HCT116 (cell line): ENCODE measurements at places on chromosomes 1 and 21. TPM values are rescaled to one million over a fixed set of nuclear protein-coding genes. Genes with fewer than 3 reads are reported as not detected.

The RPS6KC1 gene
- total RNA-seq = 15.9 TPM

The CACNA1S gene
- not detected for total RNA-seq

The LRRC42 gene
- total RNA-seq = 62.5 TPM

The TMEM125 gene
- total RNA-seq = 13.9 TPM

- no peaks in the 10 kb centered on the region for H3K36me3 ChIP-seq
- DNase-seq = no peak
- no peak overlapping the region for H3K4me3 ChIP-seq
- H3K4me1 ChIP-seq = no peaks in the 10 kb centered on the region
- H3K27me3 ChIP-seq = peaks cover 9% of the 10 kb centered on the region
These were observed 156.3 kb downstream of the PAPPA2 start for GRCh38 chr1:176619261-176619660.

- H3K4me3 ChIP-seq = no peak overlapping the region
- no peak overlapping the region for H3K27ac ChIP-seq
- no peaks in the 10 kb centered on the region for H3K36me3 ChIP-seq
These were observed 52.2 kb upstream of the CNN3 start for GRCh38 chr1:94979131-94979530.

DNA sequence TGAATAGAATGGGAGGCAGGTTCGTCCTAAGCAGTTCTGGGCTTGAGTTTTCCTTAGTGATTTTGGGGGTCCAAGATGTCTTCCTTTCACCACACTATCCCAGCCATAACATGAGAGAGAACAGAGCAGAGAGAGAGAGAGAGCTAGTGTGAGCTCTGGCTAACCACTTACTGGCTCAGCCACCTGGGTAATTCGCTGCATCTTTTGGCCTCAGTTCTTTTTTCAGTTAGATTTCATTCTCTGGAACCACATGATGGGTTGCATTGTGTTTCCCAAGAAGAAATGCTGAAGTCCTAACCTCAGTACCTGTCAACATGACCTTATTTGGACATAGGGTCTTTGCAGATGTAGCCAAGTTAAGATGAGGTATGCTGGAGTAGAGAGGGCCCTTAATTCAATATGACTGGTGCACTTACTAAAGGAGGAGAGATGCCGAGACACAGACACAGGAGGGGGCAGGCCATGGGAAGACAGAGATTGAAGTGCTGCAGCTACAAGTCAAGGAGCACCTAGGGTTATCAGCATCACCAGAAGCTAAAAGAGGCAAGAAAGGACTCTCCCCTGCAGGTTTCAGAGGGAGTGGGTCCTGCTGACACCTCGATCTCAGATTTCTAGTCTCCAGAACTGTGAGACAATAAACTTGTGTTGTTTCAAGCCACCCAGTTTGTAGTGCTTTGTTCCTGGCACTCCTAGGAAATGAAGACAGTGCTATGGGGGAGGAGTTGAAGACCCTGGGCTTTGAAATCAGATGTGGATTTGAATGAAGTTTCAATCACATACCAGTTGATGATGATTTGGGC is 26.2 kb upstream of the TARBP1 start:
- no peaks in the 10 kb centered on the region for H3K36me3 ChIP-seq
- no peak overlapping the region for H3K27ac ChIP-seq
- no peaks in the 10 kb centered on the region for H3K27me3 ChIP-seq
- no peak for DNase-seq
- no peak overlapping the region for H3K4me3 ChIP-seq
- peaks cover 13% of the 10 kb centered on the region for H3K4me1 ChIP-seq

- no peaks in the 10 kb centered on the region for H3K27me3 ChIP-seq
- no peak overlapping the region for H3K4me3 ChIP-seq
- H3K4me1 ChIP-seq = peaks cover 46% of the 10 kb centered on the region
- H3K36me3 ChIP-seq = no peaks in the 10 kb centered on the region
- peak; percentile 29 for DNase-seq
- H3K27ac ChIP-seq = peak overlapping the region; percentile 62
These were observed 78.9 kb upstream of the SLC45A1 start for GRCh38 chr1:8239039-8239305.
